ENCODE measurements at places on chromosomes 7 and 10. TPM values are rescaled to one million over a fixed set of nuclear protein-coding genes. Genes with fewer than 3 reads are reported as not detected.

Gene DYNC1I1
- 0.73 TPM for total RNA-seq

Gene MCM10
- 9.6 TPM for total RNA-seq

Gene PLAC9
- total RNA-seq = 24.8 TPM

Gene CPEB3
- 0.59 TPM for total RNA-seq

Gene KCNH2
- total RNA-seq = not detected

Gene NPY4R
- not detected for total RNA-seq

Gene STOX1
- under 0.01 TPM for total RNA-seq

Gene PLEKHA8
- 11.9 TPM for total RNA-seq

Gene PRKCQ
- total RNA-seq = not detected

Gene NYAP1
- total RNA-seq = 2.0 TPM

Gene NXPH1
- total RNA-seq = not detected

Gene UBE2D4
- 9.6 TPM for total RNA-seq

Gene AKR1B15
- not detected for total RNA-seq

All from subcutaneous preadipocyte (primary cell).